ENCODE measurements at places on chromosomes 7 and 10.

DNA sequence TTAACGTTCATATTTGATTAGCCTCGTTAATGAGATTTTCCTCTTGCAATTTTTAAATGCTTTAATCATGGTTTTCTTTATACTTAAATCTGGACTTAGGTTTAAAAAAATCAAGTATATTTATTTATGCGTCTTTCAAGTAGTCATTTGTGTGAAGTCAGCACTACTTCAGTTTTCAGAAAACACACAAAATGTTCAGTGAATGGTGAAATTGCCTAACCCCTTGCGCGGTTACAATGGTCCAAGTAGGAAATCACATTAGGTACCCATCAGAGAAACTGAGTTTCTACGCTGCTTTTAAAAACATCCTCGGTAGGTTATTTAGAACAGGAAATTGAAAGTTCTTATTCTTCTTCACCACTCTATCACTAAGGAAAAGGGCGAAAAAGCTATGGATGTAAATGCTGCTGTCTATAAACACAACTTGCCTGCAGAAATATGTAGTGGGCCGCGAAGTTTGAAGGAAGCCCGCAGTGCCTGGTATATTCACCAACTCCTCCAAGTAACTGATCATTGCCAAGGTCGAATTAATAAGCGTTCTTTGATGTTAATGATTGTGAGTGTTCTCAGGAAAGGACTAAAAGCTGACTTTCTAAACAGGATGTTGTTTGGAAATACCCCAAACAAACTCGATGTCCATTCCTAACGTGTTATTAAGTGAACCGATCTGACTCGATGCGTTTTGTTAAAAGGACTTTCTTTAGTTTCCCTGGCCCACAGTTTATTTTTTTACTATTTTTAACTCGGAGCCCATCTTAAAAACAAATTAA lies 1.0 kb downstream of the SYPL1 start:
- DNase-seq: no peak

DNA sequence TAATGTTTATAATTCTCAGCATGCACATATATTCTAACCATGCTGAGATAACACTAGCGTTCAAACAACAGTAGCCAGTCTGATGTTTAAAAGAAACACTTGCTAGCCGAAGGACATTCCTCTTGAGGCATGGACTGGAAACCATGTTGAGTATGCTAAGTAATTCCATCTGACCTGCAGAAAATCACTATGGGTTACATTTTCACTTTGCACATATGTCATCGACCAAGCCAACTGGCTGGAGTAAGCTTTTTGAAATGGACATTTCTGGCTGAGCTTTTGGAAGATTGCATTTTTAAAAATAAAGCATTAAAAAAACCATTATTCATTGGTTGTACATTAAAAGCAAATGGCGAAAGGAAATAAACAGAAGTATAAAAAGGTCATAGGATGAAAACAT lies 88.2 kb downstream of the BBS9 start:
- DNase-seq: no peak

- DNase-seq: no peak
Measured at GRCh38 chr7:30224511-30225062, 59.8 kb upstream of the ZNRF2 start.

GRCh38 chr10:116589926-116590325 lies 833 bp upstream of the PNLIPRP1 start:
- no peak for DNase-seq

DNA sequence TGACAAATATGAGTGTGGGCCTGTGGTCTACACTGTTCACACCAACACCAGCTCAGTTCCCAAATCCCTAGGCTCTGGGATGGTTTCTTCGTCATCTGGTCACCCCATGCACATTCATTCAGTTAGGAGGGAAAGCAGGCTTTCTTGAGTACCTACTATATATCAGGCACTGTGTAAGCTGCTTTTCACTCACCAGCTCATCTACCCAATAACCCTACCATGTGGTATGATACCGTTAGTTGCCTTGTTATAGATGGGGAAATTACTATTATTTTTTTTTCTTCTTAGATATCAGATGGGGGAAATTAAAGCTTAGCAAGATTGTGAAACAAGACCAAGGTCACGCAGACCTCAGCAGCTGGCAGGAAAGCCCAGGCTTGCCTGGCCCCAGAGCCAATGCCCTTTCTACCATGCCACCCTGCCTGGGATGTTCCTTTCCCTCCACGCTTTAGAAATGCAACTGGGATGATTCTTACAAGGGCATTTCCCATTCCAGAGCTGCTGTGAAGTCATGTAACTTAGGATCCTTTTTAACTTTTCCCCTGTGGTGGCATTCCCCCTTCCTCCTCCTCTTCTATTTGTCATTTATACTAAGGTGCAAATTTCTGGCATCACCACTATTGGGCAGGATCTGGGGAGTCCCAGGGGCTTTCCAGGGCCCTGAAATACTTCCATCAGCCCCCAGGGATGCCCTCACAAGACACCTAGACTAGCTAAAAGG lies 93.1 kb upstream of the EFCAB10 start:
- no peak for DNase-seq

DNA sequence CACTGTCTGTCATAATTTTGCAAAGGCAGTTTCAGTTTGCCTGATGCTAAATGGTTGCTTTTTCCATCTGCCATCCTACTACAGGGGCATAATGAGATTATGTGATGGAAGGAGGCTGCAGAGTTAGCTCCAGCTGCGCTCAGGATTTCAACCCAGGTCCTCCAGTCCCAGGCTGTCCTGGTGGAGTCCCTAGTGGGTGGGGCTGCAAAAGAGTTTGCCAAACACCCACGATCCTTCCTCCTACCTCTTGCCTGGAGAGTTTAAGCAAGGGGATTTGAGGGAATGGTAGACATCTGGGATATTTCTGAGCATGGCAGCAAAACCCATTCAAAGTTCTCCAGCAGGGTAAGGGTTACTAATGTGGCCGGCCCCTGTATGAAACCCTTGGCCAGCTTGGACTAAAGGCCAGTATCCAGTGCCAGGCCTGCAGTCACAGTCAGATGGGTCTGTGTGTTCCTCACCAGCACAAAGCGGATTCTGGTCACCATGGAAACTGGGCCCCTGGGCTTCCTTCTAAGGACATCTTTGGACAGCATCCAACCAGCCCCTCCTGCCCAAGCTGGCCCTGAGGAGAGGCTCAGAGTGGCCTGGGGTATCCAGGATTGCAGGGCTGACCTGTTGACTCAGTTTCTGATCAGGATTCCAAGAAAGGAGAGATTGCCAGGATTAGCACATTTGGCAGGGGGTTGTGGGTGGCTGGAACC lies 42.7 kb upstream of the CHST3 start:
- no peak for DNase-seq

DNA sequence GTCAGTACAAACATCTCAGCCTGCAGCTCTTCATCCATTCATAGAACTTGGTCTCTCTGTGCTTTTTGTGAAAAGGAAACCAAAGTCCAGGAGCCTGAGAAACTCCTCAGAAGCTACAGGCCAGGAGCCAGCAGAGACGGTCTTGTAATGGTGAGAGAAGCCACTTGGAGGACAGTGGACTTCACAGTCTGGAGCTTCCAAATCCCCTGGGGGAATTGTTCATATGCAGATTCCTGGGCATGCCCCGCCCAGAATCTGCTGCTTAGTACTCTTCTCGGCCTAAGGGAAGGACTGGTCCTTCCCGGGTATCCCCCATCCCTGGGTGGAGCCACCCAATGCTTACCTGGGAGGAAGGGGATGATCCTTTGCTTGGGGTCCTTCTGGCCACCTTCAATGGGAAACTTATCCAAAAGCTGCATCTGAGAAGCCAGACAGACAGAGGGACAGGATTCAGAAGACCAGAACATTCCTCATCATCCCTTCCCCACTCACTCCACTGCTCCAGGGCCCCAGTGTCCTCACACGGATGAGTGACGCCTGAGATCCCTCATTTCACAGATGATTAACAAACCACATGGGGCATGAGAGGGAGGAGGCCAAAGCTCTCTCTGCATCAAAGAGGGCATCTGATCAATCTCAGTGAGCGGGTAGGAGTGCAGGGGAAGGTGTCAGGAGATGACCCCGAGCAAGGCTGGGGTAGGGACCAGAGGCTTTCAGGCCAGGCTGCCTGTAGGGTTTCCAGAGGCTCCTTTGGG lies 88.4 kb downstream of the SH3PXD2A start:
- no peak for DNase-seq

DNA sequence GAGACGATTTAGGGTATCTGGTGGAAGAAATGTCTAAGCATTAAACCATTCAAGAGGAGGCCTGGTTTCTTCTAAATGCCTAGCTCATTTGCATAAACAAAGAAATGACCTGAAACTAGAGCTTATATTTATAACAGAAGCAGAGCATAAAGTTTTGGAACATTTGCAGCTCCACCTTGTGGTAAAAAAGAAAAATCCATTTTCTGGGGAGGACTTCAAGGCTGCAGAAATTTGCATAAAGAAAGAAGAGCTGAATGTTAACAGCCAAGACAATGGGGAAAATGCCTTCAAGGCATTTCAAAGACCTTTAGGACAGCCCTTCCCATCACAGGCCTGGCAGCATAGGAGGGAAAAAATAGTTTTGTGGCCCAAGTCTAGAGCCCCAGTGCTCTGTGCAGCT lies 362.0 kb downstream of the ZNF248 start:
- no peak for DNase-seq

DNA sequence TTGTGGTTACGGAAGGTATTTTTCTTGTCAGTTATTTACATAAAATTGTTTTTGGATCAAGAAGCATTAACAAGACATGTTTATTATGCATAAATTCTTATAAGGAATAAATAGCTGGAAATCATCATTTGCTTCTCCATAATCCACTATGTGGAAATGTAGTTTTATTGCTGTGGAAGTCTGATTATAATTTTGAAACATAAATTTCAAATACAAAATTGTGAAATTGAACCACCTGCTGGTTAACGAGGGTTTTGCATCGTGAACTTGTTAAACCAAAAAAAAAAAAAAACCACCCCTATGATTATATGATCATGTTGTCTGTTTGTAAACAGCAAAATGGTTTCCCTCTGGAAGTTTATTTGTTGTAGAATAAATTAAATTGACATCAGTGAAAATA lies 25.9 kb downstream of the ABRAXAS2 start:
- DNase-seq: no peak

DNA sequence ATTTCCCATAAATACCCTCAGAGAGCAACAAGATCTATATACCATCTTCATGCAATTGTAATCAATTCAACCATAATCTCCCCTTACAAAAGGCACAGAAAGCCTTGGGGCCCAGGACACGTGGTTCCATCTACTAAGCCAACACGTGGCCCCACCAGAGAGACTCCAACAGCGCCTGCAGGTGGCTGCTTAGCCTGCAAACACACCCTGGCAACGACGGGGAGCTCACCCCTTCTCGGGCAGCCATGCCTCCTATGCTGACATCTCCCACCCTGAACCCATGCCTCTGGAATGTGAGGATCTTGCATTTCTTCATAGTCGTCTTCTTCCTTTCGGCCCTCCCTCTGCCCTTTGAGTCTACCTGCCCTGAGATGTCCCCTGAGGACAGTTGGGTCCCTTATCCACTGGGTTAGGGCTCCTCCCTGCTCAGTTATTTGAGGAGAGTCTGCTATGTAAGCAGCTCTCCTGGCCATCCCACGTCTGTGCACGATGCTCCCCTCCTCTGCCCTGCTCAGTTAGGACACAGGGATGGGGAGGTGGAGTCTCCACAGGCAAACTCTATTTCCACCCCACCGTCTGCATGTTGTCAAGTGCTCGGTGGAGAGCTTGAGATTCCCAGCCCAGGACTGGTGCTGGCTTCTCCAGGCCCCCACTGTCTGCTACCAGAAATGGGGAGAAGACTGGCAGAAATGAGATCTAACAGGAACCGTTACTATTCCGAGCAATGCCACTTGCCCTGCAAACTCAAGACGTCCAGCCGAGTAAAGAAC lies 36.5 kb downstream of the EBF3 start:
- DNase-seq: no peak
